Activated CD4-positive, alpha-beta T cell treated with anti-CD3 and anti-CD28 coated beads, Interleukin-2, amount 10 ng/mL, durations not matched to agents 7 days and 5 days (primary cell): ENCODE measurements at places on chromosomes 11 and 22. TPM values are rescaled to one million over a fixed set of nuclear protein-coding genes. Genes with fewer than 3 reads are reported as not detected.

DNA sequence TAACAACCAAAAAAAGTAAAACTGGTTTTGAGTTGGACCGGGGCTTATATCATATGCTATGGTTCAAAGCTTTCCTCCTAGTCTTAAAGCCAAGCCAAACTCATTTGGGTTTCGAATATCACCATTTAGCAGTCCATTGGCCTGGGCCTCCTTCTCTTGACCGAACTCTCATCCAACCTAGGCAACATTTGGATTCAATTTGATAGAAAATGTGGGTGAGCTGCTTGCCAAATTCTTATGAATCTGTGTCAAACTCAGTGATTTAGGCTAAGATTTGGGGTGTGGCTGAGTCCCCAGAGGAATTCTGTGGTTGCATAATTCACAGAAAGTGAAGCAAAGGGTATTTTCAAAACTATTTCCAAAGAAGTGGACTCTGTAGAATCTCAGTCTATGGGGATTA lies 83.7 kb downstream of the BLID start:
- DNase-seq, result no peak

- no peak for DNase-seq
Measured at GRCh38 chr11:22466351-22466750, 128.2 kb downstream of the SLC17A6 start.

GRCh38 chr22:27382947-27383346 lies 418.6 kb downstream of the MN1 start:
- DNase-seq, result no peak

Gene IL17REL
- not detected for total RNA-seq

- DNase-seq, result no peak
Measured at GRCh38 chr11:47617417-47617809, 23.2 kb upstream of the C1QTNF4 start.

DNA sequence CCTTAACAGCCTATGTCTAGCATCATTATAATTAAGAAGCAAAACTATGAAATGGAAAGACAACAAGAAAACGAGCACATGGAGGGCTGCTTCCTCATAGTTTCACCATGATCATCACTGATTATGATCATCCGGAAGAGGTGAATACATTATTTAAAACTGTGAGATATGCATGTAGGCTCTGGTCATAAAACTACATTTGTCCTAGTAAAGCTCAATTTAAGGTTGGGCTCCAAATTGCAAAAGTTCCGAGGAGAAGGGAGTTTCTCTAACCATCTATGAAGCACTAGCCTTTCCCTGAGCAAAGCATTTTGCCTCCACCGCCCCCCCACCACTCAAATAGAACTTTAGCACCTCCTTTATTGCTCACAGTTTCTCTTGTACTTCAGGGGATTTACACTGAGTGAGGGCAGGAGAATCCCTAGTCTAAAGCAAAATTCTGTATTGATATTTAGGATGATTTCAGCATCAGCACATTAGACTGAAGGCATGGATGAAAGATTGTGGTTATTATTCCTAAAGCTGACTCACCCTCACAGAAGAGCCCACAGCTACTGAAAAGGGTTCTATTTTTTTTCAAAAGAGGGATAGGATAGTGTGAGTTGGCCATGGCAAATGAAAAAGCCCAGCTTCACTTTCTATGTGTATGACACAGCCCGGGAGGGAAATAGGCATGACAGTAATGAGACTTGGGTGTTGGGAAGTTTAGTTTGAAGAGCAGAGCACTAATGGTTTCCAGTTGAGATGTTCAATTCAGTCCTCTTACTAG lies 203.4 kb downstream of the CADM1 start:
- DNase-seq, result no peak

Gene TRIM48
- total RNA-seq, result not detected

DNA sequence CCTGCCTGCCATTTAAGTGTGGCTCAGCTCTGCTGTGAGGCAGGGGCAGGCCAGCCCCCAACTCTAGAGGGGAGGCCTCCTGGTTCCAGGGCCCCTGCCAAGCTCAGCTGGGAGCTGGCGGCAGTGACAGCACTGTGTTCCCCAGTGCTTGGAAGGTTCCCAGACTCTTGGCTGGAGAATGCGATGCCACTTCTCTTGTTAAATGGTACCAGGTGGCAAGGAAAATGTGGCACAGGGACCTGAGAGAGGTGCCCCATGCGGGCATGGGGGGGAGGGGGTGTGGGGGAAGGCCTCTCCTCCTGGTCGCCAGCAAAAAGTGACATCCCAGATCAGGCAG lies 8.4 kb upstream of the TNFRSF13C start:
- DNase-seq, result no peak

DNA sequence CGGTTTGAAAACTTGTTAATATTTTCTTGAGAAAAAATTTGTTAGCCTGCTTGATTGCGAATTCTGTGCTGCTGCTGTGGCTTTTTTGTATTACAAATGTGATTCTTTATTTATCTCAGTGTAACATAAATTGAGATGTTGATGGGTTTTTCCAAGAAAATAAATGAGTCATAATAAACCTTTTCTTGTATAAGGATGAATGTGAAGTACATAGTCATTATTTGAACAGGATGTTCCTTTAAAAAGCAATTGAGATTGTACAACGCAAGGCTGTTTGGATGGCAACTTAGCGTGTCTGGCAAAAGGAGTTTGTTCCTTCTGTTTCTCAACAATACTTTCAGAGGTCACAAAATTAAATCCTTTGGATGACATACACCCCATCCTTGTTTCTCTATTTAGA lies 24.6 kb upstream of the CARD18 start:
- DNase-seq, result no peak

GRCh38 chr22:30833322-30833721 lies 135.3 kb downstream of the MORC2 start:
- DNase-seq, result no peak

DNA sequence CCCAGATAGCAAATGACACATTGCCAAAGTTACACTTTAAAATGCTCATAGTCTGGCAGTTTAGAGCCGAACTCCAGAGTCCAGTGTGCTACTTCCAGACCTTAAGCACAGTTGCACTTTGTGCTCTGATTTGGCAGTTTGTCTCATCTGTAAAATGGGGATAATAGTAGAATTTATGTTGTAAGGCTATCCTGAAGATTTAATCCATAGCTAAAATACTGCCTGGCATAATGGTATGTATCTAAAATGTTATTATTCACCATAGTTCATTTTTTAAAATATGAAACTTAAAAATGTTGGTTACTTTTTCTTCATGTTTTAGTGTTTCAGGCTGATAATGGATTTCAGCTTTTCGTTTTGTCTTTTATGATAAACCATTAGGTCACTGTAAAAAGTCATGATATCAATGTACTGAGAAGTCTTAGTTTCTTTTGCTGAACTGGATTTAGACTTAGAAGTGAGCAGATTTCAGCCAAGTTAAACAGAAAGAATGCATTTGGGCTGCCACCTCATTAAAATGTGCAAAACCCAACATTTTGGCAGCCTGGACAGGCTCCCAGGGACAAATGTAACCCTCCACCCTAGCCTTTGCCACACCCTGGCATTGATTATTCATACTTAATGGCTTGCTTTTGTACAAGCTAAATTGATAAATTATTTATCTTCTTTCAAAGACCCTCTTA lies 933 bp downstream of the OLFML1 start:
- no peak for DNase-seq

DNA sequence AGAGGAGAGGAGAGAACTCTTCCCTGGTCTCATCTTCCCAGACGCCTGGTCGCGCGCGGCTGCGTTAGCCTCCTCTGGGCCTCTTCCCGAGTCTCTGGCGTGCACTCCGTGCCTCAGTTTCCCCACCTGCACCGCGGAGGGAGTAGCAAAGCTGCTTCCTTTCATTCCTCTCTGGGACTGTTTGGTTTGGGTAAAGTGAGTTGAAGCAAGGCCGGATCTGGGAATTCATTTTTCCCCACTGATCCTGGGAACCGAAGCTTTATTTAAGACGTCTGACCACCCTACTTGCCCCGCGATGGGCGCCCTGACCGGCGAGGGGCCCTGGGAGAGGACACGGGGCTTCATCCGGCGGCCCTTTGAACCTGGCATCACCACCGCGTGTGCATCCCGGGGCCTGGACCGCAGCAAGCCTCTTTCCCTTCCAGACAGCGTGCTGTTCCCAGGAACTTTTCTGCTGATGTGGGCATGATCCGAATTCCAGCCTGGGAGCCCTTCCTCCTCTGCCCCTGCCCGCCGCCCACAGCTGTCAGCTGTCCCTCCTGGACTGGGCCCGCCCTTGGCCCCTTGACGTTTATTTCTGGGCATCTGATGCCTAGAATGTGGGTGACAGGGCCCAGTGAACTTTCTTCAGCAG lies 758 bp downstream of the LDLRAD3 start:
- no peak for DNase-seq

Gene KRTAP5-8
- not detected for total RNA-seq

Gene CRYBA4
- total RNA-seq, result not detected

DNA sequence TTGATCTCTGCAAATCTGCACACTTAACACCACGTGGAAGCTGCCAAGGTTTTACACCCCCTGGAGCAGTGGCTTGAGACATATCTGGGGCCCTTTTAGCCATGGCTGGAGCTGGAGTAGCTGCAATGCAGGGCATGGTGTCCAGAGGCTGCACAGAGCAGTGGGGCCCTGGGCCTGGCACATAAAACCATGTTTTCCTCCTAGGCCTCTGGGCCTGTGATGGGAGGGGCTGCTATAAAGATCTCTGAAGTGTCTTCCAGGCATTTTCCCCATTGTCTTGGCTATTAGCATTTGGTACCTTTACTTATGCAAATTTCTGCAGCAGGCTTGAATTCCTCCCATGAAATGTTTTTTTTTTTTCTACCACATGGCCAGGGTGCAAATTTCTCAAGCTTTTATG lies 33.2 kb downstream of the CALCA start:
- DNase-seq, result no peak

GRCh38 chr11:77088236-77089003 lies 14.2 kb upstream of the OMP start:
- no peak for DNase-seq

DNA sequence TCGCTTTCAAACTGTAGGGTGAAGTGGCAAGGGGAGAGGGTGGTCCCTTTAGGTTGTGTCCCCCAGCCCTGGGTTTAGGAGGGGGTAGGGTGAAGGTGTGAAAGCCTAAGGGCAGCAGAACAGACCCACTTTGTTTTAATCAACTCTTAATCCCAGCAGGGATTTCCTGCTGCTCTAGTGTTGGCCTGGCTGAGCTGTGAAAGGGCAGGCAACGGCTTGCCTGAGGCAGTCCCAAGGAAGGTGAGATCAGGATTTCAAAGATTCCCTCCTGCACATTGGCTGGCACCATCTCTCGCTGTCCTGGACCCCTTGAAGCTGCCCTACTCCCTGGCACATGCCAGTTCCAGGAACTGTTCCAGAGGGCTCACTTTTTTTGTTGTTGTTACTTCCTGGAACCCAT lies 221.3 kb downstream of the INSC start:
- no peak for DNase-seq

DNA sequence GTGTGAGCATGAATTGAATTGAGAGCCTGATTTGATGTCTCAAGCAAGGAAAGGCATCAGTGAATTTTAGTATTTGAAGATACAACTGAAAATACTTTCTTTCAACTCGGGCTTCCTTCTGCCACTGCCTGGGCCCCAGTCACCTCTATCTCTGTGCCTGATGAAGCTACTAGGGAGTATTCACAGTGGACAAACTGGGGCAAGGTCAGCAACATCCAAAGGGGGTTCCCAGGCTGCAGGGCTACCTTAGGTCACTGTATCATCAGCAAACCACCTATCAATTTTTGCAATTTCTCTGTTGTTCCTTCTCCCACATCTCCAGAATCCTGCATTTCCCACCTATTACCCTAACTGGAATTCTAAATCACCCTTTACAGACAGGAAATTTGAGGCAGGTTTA lies 10.2 kb downstream of the PRAME start:
- DNase-seq, result no peak

DNA sequence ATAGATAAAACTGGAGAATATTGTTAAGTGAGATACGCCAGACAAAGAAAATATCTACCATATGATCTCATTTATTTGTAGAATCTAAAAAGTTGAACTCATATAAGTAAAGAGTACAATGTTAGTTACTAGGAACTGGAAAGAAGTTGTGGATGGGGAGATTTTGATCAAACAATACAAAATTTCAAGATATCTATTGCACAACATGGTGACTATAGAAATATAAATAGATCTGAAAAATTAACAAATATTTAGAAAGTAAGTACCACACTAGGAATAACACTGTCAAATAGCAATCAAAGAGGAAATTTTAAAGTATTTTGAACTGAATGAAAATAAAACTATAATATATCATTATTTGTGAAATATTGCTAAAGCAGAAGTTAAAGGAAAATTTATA lies 437.2 kb downstream of the AASDHPPT start:
- no peak for DNase-seq

DNA sequence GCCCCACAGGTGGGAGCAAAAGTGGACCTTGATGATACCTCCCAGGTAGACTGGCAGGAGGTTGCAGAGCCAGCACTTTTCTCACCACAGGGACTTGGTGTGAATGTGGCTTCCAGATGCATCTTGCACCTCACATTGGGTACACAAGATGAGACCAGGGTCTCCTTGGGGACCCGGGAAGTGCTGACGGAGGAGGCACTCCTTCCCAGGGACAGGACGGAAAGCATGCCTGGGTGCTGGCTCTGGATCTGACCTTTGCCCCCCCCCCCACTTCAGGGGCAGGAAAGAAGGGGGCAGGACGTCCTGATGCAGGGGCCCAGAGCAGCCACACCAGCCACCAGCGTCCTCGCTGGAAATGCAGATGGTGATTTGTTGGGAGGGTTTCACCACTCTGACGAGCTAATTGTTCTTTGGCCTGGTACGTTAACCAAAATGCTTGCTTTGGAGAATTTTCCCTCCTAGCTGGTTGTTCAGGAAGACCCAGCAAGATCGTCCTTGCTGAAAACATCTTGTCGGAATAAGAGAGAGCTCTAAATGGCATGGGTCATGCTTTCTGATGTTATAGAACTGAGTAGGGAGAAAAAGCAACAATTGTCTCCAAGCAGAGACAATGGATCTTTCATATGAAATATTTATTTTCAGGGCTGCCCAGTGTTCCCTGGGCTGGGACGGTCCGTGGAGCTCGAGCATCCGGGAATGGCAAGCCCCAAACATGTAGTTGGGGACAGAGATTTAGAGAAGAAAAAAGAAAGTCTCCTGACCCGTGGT lies 74.4 kb upstream of the PPARA start:
- no peak for DNase-seq

DNA sequence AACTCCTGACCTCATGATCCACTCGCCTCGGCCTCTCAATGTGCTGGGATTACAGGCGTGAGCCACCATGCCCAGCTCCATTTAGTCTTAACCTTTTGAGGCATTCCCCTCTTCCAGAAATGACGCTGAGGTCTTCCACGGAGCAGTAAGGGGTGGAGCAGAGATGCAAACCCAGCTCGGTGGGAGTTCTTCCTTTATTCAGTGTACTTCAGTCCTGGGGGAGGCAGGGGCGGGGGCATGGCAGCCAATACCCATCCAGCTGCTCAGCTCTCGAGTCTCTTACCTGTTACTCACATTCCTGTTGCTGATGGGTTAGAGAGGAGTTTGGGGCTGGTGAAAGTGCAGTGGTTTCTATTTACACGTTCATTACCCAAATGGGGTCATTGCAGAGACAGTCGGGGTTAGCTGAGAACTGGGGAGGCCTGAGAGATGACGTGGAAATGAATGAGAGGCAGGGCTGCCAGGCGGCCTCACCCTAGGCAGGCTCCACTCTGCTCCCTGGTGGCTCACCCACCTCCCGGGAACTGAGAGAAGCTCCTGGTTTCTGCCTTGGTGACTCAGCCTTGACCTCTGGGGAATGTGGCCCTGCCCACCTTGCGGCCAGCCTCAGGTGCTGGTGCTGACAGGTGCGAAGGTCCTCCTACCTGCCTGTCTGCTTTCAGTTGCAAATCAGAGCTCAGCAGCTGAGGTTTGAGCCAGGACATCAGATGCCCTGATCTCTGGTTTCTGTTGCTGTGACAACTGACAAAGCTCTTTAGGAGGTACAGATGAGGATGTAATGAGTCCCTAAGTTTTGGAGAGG lies 13.4 kb upstream of the ST14 start:
- no peak for DNase-seq

Gene AIFM3
- not detected for total RNA-seq

Gene EML3
- 137 TPM for total RNA-seq

Gene OSBP
- 43.6 TPM for total RNA-seq

Gene RCOR2
- total RNA-seq, result 0.12 TPM
